CD4-positive, alpha-beta T cell (primary cell): ENCODE measurements at places on chromosomes 1 and 21. TPM values are rescaled to one million over a fixed set of nuclear protein-coding genes. Genes with fewer than 3 reads are reported as not detected.

GRCh38 chr1:226644541-226645176 is 94.4 kb downstream of the ITPKB start:
- no peak for DNase-seq

- no peak for DNase-seq
These were observed 3.8 kb upstream of the SLC26A9 start for GRCh38 chr1:205947024-205947423.

DNA sequence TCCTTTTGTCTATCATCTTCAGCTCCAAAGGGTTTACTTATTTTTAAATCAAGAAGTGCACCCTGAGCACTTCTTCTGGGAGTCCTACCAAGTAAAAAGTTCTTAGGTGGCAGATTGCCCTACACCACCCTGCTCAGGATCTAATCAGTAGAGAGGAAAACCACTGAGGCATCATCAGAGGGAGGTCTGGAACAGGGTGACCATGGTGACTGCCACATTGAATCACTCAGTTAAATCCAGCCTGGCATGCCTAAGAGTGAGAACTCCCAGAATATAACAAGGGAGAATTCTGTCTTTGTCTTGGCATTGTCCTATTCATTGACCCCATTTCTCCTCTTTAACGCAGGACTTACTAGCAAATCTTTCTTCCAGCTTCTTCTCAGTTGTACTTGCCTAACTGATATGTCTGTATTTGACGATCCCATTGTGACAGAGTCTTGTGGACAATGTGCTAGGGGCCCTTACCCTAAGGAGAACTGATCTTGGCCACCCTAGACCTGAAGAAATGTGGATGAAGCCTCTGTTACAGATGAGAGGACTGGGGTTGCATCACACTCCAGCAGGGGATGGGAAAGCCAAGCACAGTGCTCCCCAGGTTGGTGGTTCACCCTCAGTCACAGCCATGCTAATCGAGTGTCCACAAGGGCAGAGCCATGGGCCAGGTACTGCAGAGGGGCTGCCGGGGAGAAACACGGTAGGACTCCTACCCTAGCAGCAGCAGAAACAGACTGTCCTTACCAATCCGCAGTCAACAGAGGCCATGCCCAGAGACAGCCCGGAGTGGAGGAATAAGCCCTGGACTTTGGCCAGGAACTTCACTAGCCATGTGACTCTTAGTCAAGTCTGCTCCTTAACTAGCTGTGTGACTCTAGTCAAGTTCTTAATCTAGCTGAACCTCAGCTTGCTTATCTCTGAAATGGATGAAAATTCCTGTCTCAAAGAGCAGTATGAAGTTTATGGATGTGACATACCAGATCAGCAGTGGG is 15.4 kb downstream of the PKP1 start:
- DNase-seq = no peak

DNA sequence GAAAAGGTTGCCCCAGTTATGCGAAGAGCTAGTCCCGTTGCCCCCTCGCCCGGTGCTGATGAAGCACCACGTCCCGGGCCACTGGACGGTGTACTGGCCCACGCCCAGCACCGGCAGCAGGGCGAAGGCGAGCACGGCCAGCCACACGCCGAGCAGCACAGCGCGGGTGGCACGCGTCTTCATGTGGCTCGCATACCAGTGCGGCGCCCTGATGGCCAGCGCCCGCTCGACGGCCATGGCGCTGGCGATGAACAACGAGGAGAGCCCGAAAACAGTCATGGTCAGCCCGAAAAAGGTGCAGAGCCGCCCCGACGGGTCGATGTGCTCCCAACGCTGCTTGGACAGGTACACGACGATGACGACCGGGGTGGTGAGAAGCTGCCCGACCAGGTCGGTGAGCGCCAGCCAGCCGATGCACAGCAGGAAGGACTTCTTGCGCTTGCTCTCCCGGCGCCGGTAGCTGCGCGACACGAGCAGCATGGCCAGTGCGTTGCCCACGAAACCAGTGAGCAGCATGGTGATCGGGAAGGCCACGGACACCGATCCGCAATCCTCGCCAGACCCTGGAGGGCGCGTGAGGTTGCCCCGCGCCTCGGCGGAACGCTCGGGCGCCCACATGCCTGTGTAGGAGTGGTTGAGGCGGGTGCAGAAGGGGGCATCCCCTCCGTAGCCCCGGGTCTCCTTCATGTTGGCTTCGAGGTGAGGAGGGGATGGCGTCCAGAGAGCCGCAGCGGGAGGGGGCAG is 553 bp downstream of the PTGER3 start:
- DNase-seq = no peak

DNA sequence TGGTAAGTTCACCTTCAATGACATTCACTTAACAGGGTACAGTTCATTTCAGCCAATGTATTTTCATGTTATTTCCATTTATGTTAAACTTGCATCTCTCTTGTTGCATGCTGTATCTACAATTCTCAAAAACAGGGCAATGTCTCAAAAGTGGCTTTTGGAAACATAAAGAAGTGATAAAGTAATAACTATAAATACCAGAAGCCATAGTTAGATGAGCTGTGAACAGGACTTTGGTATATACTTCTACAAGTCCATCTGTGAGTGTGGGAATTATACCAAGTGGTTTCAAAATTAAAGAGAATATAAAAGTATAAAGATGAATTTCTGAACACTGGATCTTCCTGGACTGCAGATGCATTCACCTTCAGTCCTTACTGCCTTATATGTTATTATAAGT is 585.4 kb upstream of the PBX1 start:
- DNase-seq = no peak

Gene TRPM2
- total RNA-seq = 1.9 TPM

DNA sequence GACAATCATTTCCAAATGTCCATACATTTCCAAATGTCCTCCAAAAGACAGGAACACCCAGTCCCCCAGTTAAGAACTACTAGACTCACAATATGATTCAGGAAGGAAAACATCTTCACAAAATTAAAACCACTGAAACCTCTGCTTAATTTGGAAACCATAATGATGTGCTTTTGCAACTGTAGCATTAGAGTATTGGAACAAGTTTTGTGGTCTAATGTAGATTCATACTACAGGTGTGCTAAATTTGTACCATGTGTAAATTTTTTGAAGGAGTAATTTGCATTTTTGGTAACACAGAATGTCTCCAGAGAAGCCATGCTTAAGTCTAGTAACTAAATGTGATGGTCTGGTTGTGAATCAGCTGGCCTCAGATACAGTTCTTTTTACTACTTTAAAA is 129.6 kb downstream of the DPYD start:
- no peak for DNase-seq

Gene HHAT
- total RNA-seq = 3.3 TPM

Gene OTUD7B
- 2.0 TPM for total RNA-seq

DNA sequence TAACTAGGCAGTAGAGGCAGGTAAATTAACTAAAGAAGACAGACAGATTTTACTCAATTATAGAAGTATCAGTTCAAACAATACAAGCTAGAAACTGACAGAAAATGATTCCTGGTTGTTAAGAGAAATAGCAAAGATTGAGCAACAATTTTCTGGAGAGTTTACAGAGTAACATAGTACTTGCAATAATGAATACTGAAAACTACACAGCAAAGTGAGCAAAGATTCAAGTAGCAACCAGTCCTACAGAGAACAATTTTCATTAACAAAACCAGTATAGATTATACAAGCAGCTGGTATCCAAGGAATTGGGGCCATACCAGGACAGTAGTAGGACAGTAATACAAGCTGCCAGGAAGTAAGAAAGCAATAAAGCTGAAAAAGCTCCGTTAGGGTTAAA is 37.6 kb downstream of the EYA3 start:
- DNase-seq = no peak

GRCh38 chr21:35908311-35909078 is 151.8 kb downstream of the SETD4 start:
- DNase-seq = no peak

Gene VTCN1
- not detected for total RNA-seq

DNA sequence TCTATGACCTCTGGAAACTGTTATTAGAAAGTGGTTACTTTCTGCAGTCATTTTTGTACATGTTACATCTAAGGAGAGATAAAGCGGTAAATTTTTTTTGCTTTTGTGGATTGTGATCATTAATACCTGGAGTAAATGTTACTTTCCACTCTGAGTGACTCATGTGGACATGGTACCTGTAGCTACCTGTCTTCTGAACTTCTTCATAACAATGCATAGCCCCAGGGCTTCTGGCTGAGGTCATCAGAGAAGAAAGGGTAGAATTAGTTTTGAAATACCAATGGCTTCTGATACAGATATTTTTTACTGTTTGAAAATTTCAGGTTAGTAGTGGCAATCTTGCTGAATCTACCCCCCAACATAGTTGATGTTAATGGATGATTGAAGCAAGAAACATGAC is 489.3 kb downstream of the RWDD3 start:
- DNase-seq = no peak

DNA sequence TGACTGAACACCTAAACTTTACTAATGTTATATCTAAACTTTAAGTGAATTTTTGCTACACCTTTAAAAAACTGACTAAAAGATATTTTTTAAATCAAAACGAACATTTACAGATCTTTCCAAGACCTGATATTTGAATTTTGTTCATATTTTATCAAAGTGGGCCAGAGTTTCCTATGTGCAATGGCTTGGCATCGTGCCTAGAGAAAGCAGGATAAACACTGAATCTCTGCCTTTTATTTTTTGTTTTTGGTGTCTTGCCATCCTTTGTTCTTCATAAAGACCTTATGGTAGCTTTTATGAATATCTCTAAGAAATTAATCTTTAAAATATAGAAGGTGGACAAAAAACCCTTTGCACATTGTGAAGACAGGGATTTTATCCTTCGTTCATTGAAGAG is 25.8 kb upstream of the VPS26C start:
- no peak for DNase-seq

Gene PLA2G2A
- not detected for total RNA-seq

Gene CBS
- total RNA-seq = 0.19 TPM

Gene ELAVL4
- total RNA-seq = not detected

Gene SLAMF9
- not detected for total RNA-seq

- no peak for DNase-seq
These were observed 6.1 kb downstream of the CAPZA1 start for GRCh38 chr1:112625696-112626095.

- DNase-seq = no peak
These were observed 39.3 kb upstream of the TENT5C start for GRCh38 chr1:117566556-117566955.

Gene FCRL1
- total RNA-seq = 0.98 TPM

GRCh38 chr1:10236405-10237156 is 26.2 kb downstream of the KIF1B start:
- DNase-seq = no peak

DNA sequence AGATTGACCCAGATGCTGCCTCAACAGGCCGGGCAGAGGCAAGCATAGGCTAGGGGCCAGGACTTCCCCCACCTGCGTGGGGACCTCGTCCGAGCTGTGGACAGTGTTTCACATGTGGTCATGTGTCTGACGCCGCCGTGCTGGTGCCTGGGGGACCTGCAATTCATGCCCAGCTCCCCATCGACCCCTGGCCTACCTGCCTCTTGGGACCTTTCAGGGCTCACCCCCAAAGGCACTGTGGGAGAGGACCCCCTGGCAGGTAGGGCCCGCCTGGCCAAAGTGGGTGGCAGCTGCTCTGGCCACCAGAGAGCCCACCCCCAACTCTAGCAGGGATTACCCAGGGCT is 4.4 kb downstream of the TMEM201 start:
- DNase-seq = no peak

Gene SPATA21
- not detected for total RNA-seq

DNA sequence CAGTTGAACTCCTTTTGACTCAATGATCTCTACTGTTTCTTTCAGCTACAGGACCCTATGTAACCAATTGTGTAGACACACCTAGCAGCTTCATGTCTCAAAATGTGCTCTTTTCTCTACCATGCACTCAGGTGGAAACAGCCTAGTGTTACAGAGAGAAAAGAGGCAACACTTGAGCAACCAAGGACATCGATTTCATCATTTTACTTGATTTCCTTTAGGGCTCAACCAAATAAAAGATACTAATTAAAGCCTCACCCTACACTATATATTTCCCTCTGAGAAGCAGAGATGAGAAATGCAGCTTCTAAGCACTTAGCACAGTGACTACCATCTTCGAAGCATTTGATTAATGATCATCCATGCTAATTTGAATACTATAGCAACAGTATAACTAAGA is 55.1 kb downstream of the PTGER3 start:
- DNase-seq = no peak

Gene ETNK2
- total RNA-seq = 11.7 TPM

Gene LDLRAD1
- not detected for total RNA-seq

GRCh38 chr21:32978331-32979270 is 47.1 kb upstream of the OLIG2 start:
- DNase-seq = no peak

DNA sequence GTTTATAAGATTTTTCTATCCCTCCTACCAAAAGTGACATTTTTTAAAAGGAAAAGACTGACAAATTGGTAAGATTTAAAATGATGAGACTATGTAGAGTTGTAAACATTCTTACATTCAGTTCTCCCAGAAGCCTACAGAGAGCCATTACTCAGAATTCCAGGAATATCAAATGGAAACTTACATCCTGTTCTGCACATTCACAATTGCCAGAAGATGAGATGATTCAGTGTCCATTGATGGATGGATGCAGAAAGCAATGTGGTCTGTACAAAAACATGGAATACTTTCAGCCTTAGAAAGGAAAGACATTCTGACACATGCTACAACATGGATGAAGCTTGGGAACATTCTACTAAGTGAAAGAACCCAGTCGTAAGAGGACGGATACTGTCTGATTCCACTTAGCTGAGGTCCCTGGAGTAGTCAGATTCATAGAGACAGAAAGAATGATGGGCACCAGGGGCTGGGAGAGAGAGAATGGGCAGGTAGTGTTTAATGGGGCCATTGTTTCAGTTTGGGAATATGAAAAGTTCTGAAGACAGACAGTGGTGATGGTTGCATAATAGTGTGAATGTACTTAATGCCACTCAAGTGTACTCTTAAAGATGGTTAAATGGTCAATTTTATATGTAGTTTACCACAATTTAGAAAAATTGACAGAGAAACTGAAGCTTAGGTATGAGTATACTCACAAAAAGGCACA is 16.6 kb downstream of the MX1 start:
- DNase-seq = no peak
